Thymus (tissue), 14 donors: ENCODE measurements at places on chromosomes 2 and 18. TPM values are rescaled to one million over a fixed set of nuclear protein-coding genes. Genes with fewer than 3 reads are reported as not detected.

The DLX1 gene
- total RNA-seq = 0.09 TPM

The NAPG gene
- total RNA-seq = 26.7 TPM

The SEMA4F gene
- 2.5 TPM for total RNA-seq

The FBXO15 gene
- total RNA-seq = 5.1 TPM

The SP5 gene
- total RNA-seq = 0.24 TPM

The RGPD3 gene
- total RNA-seq = 3.9 TPM

The CTAGE1 gene
- not detected for total RNA-seq

The FBLN7 gene
- 6.0 TPM for total RNA-seq

The CAPN14 gene
- total RNA-seq = 0.52 TPM

The PSME4 gene
- total RNA-seq = 33.3 TPM

The COL3A1 gene
- 228 TPM for total RNA-seq

The POTEI gene
- 0.14 TPM for total RNA-seq

The AMER3 gene
- total RNA-seq = under 0.01 TPM

The SIGLEC15 gene
- total RNA-seq = 0.42 TPM

The SAG gene
- 0.61 TPM for total RNA-seq

The UGT1A10 gene
- total RNA-seq = 0.09 TPM
